Upper lobe of right lung (tissue), 1 donor: ENCODE measurements at places on chromosomes 11 and 22.

GRCh38 chr11:72724851-72725723, 27.1 kb downstream of the ARAP1 start:
- no peak for DNase-seq

DNA sequence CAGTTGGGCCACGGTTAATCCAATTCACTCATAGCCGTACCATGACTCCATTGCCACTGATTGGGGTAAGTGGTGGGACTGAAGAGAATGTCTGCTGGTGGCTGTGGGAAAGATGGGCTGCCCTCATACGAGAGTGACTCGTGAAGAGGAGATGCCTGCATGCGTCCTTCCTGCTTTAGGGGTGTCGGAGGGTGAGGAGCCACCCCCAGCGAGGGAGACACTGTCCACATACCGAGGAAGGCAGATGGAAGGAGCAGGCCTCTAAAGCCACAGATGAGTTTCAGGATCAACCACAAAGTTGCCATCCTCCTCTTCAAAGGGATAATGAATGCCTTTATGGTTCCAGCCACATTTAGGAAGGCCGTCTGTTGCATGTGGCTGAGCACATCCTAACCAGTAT, 83.2 kb downstream of the GRIK4 start:
- peak; percentile 33 for DNase-seq

DNA sequence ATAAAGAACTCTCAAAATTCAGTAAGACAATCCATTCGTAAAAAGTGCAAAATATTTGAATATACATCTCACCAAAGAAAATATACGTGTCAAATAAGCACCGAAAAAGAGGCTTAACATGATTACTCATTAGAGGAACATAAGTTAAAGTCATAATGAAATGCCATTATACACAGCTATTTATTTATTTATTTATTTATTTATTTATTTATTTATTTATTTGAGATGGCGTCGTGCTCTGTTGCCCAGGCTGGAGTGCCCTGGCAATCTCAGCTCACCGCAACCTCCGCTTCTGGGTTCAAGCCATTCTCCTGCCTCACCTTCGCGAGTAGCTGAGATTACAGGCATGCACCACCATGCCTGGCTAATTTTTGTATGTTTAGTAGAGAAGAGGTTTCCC, 203.6 kb upstream of the UBASH3B start:
- DNase-seq: no peak

DNA sequence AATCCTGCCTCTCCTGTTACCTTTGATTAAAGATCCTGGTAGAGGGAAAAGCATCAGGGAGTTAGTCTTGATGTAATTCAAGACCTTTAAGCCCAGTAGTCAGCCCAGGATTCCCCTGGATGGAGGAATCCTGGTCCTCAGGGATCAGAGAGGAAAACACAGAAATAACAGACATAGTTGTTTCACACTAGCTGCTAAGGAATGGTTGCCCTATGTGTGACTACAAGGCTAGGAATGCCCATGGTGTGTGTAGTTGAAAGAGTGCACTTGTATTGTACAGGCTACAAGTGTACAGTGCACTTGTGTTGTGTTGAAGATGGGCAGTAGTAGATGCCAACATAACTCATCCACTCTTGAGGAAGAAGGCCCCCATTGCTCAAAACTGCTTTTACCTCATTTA, 226.8 kb downstream of the AASDHPPT start:
- no peak for DNase-seq

- no peak for DNase-seq
Measured at GRCh38 chr22:44328762-44329161, 16.0 kb upstream of the SHISAL1 start.

GRCh38 chr11:117178210-117179034, at the start of gene SIDT2:
Gene SIDT2 (plus strand): TSS chr11:117178743. CDS start chr11:117179264, 521 bp downstream.
- DNase-seq: peak; percentile 97
